Small intestine (tissue), 16 donors: ENCODE measurements at places on chromosomes 1 and 21.

- DNase-seq: no peak
Observed at GRCh38 chr1:176885751-176886150, 278.8 kb downstream of the ASTN1 start.

DNA sequence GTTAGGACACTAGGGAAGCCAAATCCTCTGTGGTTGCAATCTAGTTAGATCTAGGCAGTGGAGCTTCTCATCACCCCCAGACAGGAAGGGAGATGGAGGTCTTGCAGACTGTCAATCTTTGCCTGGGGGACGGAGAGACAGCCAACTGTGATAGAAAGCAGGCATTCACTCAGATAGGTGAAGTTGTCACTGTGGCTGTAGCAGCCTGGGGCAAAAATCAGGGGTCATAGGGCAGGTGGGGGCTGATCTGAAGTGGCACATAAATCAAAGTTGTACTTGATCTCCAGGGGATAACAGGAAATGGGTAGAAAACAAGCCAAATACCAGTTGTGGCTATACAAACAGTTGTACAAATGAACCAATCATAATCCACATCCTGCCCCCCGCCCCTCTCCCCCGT lies 620.9 kb upstream of the USP24 start:
- no peak for DNase-seq

DNA sequence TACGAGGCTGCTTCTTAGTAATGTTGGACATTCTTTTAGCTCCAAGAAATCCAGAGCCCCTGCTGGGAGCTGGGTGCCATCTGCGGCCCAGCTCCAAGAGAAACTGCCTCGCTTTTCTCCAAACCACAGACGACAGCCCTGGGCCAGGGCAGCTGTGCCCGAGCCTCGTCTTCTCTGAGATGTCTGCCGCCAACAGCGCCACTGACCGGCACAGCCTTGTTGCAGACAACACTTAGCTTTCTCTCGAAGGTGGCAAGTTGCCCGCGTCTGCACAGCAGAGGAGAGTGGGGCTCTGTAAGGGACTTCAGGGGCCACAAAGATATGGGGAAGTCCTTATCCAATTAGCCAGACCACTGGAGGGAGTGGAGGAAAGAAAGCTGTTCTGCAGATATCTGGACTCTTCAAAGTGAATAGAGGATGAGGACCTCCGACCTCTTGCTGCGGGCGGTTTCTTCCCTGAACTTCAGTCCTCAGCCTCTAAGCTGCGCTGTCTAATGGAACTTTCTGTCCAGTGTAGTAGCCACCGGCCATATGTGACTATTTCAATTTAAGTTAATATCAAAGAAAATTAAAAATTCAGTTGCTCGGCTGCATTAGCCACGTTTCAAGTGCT lies 63.9 kb upstream of the DISP3 start:
- no peak for DNase-seq

GRCh38 chr1:161033751-161034150 lies 5.0 kb downstream of the TSTD1 start:
- DNase-seq: no peak

GRCh38 chr1:32816676-32817158 lies 441 bp downstream of the YARS1 start:
- no peak for DNase-seq

- no peak for DNase-seq
Observed at GRCh38 chr1:110591956-110592355, 14.2 kb downstream of the KCNA2 start.

GRCh38 chr1:178472531-178472930 lies 24.2 kb downstream of the CLEC20A start:
- no peak for DNase-seq

DNA sequence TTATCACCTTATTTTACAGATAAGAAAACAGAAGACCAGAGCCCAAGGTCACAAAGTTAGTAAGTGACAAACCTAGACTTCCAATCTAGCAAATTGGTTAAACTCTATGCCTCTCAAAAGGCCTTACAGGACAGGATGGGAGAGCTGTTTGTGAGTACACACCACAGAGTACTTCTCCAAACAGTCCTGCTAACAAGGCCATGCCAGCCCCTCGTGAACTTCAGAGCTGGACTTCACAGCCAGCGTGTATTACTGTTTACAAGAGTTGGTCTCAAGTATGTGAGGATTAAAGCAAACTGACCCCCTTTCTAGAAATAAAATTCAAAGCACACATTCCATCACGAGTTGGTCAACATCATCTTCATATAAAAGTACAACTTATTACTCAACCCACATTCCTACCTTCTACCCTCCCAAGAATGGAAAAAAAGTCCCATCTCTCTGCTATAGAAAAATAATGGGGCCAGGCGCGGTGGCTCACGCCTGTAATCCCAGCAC lies 19.8 kb upstream of the UBR4 start:
- DNase-seq: no peak

DNA sequence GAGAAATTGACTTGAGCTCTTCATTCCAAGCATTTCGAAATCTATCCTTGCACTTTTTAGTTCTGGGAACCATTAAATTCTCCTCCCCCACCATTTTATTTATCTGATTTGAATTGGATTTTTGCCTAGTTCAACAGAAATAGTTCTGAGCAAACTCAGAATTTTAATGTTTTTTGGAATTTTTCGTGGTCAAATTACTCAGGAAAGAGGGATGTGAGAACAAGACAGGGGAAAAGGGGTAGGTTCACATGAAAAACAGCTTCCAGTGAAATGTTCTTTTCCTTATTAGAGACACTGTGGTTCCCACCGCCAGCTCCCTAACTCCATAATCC lies 5.7 kb upstream of the ZNF697 start:
- DNase-seq: no peak

DNA sequence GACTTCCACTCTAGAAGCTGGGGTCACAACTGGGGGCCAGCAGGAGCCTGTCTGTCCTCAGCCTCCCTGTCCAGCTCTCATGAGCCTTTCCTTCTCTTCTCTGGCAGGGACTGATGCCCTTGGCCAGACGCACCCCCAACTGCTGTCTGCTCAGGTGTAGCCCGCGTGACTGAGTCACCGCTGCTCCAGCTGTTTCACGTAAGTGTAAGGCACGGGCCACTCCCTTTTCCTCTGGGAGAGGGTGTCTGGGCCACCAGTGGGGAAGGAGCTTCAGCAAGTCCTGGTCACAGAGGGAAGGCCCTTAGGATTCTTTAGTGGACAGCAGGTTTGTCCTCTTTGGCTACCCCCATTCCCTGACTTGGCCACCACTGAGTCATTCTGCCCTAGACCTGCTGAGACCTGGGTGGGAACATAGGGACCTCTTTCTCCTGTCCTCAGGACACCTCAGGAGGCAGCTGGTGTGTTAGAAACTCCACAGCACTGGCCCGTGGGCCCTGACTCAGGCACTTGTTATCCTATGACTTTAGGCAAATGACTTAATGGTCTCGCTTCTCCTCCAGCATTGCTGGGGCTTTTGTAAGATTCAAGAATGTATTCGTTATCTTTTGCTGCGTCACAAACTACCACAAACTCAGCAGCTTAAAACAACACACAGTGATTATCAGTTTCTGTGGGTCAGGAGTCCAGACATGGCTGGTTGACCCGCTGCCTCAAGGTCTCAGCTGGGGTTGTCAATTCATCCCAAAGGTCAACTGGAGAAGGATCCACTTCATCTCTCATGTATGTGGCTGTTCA lies 64.8 kb downstream of the FAM163A start:
- peak; percentile 47 for DNase-seq

- no peak for DNase-seq
Observed at GRCh38 chr21:26123012-26123411, 47.6 kb downstream of the APP start.

GRCh38 chr1:63912643-63913042 lies 138.8 kb downstream of the ROR1 start:
- no peak for DNase-seq

DNA sequence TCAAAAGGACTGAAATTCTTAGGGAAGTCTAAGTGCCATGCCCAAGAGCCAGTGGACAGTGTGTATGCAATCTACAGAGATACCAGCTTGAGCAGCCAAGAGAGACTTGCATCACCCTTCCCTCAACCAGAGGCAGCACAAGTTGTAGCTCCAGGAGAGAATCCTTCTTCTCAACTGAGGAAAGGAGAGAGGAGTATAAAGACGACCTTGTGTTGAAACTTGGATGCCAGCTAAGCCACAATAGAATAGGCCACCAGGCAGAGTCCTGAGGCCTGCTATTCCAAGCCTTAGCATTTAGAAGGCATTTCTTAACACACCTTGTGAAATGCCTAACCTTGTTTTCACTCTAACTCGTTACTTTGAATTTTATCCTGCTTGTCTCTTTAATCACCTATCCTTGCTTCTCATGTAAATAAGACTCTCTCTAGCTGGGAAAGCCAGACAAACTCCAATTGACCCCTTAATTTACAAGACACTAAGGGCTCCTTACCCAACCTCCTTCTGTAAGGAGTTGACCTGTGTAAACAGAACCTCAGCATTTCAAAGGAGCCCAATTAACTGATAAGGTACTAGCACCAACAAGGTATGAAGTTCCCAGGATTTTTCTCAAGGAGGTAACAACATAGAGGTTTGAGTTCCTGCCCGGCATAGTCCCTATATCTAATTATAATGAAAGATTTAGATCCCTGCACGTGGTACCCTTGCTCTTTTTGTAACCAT lies 738.8 kb downstream of the AMY1C start:
- no peak for DNase-seq

DNA sequence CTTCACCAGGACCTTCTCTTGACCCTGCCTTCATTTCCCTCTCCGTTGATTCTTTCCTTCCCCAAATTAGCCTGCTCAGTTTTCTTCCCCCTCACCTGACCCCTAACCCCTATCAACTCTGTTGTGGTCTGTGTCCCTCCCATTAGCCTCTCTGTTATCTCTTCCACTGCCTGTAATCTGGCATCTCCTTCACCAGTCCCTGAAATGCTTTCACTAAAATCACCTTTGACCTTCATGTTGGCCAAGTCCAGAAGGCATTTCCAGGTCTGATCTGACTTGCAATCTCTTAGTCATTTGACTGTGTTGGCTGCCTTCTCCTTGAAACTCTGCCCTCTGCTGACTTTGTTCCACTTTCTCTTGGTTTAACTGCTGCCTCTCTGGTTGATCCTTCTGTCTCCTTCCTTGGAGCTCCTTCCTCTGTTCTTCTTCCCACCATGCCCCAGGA lies 28.2 kb downstream of the ATP8B2 start:
- peak; percentile 96 for DNase-seq

DNA sequence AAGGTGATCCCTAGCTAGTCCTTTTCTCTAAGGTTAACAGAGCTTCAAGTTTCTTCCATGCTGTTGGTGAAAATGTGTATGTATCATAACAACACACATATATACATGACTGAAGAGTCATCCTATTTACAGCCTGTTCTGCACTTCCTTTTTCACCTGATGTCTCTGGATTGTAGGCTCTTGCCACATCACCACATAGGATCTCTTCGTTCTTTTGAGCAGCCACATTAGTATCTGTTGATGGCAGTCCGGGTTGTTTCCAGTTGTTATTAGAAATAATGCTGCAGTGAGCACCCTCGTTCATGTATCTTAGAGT lies 19.7 kb downstream of the MRPL37 start:
- no peak for DNase-seq

- no peak for DNase-seq
Observed at GRCh38 chr1:63679076-63679475, 85.9 kb downstream of the PGM1 start.

- DNase-seq: no peak
Observed at GRCh38 chr1:202280595-202280994, 61.1 kb downstream of the UBE2T start.

DNA sequence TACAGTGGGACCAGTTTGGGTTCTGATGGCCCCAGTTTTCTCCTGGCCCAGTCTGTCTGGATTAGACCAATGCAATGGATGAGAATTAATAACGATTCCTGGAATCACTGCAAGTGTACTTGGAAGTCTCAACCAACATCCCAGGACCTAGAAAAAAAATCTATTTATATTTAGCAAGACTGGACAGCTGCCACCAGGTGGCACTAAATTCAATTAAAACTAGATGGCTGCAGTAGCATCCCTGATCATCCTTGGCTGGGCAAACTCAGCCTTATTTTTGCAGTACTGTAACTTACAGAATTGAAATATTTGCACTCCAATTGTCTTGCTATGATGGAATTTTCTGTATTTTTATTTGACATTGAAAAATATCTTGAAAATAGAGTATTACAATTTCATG lies 165.7 kb downstream of the NCAM2 start:
- DNase-seq: peak; percentile 57

DNA sequence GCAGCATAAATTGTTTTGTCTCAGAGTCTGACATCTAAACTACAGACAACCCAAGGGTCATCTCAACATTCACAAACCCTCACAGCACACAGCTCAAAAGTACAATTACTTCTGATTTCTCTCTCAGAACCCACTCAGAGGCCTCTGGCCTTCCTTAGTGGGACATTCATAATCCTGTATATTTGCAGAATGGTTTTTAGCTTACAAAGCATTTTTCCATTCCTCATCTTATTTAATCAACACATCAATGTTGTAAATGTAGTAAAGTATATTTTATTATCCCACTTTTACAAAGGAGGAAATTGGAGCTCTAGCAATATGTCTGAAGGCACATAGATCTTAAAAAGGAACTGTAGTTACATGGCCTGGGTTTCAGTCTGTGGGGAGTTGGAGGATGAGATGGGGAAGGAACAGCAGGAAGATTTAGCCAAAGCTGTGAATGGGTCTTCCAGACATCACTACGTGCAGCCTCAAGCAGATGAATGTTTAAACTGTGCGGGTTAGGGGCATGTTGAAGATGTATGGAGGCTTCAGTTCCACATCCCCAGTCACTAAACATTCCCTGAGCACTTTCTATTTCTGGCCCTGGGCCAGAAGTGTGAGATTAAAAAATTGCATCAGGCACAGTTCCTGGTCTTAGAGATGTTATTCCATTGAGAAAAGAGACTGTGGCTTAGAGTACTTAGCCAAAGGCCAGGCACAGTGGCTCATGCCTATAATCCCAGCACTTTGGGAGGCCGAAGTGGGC lies 13.3 kb downstream of the AKNAD1 start:
- DNase-seq: no peak

DNA sequence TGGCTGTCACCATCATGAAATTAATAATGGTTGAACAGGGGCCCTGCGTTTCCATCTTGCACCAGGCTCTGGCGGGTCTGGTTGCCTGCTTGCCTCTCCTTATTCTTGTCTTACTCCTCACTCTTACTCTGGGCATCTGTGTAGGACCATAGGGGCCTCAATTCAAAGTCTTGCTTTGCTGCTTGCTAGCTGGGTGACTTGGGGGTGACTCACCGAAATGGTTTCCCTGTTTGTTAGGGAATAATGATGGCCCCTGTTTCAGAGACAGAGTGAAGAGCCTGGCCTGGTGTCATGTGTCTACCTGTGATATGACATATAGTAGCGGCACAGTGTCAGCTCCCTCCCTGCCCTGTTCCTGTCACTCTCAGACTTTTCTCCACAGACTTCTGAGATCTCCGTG lies 24.6 kb downstream of the KCNC4 start:
- no peak for DNase-seq
